ENCODE measurements at places on chromosomes 1 and 21.

DNA sequence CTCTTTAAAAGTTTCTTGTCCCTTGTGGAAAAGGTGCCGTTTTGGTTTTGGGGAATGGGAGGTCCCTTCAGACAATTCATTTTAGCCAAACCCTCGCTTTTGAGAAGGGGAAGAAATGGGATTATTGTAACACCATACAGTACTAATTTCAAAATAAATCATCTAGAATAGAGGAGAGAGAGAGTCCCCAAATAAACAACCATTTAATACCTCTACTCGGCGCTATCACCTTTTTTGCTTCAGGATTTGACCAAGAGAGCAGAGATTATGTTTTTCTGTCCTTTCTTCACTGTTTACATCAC is 770 bp upstream of the RC3H1 start:
- DNase-seq = no peak

DNA sequence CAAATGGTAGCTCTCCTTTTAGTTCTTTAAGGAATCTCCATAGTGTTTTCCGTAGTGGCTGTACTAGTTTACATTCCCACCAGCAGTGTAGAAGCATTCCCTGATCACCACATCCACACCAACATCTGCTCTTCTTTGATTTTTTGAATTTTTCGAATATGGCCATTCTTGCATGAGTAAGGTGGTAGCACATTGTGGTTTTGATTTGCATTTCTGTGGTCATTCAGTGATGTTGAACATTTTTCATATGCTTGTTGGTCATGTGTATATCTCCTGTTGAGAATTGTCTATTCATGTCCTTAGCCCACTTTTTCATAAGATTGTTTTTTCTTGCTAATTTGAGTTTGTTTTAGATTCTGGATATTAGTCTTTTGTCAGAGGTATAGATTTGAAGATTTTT is 84.6 kb upstream of the B3GALT2 start:
- DNase-seq = no peak

DNA sequence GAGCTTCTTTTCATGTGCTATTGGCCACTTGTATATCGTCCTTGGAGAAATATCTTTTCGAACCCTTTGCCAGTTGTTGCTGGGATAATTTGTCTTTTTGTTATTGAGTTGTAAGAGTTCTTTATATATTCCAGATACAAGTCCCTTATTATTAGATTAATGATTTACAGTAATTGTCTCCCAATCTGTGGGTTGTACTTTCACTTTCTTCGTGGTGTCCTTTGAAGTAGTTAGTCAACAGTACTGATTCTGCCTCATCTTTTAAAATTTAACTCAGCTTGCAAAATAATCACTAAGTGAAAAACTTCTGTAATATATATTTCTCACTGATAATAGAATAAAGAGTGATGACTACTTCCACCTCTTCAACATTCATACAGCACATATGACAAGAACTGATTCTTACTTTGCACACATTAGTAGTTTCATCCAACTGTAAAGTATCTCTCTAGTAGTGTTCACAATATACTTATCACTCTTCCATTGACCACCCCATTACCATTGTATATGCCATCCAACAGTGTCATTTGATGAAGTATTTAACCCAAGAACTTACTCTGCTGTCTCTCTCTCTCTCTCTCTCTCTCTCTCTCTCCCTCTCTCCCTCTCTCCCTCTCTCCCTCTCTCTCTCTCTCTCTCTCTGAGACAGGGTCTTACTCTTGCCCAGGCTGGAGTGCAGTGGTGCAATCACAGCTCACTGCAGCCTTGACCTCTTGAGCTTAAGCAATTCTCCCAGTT is 104.2 kb upstream of the DMRTA2 start:
- DNase-seq = no peak

- no peak for DNase-seq
These were observed 215.3 kb downstream of the SEC16B start for GRCh38 chr1:177754603-177755002.

DNA sequence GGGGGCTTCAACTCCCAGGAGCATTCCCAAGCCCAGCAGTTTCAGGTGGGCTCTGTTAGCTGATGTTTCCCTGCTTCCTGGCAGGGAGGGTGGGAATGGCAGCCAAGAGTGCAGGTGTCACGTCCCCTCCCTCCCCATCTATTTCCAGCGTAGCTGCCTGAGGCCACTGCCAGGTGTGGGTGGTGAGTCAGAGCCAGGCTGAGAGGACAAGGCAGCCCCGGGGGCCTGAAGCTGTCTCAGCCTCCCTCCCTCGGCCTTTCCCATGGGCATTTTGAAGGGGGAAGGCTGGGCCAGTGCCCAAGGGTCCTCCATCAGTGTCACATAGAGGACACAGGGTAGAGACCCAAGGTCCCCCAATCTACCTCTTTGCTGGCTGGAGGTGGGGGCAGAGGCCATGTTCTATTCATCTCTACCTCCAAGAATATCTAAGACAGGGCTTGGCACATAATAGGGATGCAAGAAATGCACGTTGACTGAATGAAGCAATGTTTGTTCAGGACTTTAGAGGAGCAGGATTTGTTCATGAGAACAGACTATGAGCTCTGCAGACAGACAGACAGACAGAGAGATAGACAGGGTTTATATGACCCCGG is 34.4 kb upstream of the ID3 start:
- DNase-seq = no peak

DNA sequence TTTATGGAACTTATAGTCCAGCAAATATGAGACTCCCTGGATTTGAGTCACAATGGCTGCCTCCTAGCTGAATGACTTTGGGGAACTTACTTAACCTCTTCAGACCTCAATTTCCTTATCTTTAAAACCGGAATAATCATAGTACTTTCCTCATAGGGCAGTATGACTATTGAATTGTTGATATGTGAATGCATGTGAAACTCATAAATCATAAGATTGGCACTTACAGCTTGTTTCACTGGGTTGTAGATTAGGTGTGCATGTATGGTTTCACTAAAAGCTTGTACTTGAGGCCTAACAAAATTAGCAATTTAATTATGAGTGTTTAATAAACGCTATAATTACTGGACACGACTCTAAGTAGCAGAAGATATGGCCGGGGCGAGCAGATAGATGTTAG is 72.5 kb downstream of the ST6GALNAC5 start:
- no peak for DNase-seq

DNA sequence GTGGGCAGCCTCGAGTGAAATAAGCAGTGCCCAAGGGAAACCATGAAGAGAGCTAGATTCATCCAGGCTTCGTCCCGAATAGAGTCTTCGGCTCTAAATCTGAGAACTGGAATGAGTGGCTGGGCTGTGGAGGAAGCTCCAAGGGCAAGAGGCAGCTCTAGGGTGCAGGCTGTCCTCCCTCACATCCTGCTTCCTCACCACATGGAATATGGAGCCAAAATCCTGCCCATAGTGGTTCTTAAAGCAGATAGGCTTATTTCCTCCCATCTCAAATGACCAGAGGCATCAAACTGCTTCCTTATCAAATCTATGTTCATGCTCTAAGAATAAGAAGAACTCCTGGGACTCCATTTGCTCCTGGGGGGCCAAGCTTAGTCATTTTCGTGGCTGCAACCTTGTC is 2.5 kb downstream of the IL24 start:
- DNase-seq = no peak

DNA sequence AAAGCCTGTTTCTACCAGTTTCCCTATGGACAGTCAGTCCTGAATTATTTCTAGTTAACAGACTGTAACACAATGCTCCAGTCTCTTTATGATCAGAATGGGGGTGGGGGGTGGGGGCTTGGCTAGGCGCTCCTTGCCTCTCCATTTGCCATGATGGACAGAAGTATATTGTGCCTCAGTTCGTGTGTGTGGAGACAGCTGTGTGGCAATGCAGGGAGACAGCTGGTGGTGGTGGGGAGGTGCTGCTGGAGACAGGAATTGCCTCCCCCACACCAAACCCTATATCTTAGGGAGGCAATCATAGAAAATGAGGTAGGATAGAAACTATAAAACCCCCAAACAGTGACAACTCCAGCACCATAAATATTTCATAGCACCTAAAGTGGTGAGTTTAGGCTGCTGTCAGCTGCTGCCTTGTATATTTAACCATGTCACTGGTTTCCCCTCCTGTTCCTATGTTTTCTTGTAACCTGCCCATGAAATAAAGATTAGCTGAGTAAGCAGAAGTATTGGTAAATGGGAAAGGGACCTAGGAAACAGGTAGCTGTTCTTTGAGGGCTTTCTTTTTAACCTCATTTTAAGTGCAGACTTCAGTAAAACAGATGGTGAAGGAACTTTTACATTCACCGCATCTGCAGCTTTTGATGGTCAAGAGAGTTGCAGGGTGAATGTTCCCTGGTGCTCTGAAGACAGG is 3.4 kb downstream of the PLXNA2 start:
- no peak for DNase-seq

- no peak for DNase-seq
These were observed 779.7 kb downstream of the USP25 start for GRCh38 chr21:16509476-16509875.

Data from stimulated activated CD8-positive, alpha-beta memory T cell treated with anti-CD3 and anti-CD28 coated beads, Interleukin-4, amount 100 ng/mL, for 4 hours (primary cell).